ENCODE measurements at places on chromosomes 7 and 10.
A peak's percentile ranks its signal among the peaks of the same experiment; 100 is the strongest.

- no peak for DNase-seq
Observed at GRCh38 chr10:96695366-96695765, 24.9 kb downstream of the PIK3AP1 start.

DNA sequence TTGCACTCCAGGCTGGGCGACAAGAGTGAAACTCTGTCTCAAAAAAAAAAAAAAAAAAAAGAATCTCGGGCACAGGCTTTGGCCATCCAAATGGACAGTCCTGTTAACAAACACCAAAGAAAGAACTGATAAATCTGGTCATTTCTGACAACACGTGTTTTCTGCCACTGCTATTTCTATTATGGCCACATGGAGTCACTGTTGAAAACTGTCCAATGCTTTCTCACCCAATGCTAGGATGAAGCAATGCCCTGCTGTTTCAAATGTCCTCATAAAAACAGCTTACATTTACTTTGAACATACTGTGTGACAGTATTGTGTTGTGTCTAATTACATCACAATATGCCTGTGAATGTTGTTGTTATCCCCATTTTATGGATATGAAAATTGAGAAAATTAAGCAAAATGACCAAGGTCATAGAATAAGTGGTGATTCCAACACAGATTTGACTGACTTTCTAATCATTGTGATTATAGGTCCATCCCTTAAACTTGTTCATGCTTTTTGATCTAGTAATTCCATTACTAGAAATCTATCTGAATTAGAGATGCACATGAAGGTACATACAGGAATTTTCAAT, 19.9 kb upstream of the MAP3K8 start:
- peak; percentile 43 for DNase-seq

GRCh38 chr7:35992436-35992835, 160.6 kb upstream of the EEPD1 start:
- no peak for DNase-seq

DNA sequence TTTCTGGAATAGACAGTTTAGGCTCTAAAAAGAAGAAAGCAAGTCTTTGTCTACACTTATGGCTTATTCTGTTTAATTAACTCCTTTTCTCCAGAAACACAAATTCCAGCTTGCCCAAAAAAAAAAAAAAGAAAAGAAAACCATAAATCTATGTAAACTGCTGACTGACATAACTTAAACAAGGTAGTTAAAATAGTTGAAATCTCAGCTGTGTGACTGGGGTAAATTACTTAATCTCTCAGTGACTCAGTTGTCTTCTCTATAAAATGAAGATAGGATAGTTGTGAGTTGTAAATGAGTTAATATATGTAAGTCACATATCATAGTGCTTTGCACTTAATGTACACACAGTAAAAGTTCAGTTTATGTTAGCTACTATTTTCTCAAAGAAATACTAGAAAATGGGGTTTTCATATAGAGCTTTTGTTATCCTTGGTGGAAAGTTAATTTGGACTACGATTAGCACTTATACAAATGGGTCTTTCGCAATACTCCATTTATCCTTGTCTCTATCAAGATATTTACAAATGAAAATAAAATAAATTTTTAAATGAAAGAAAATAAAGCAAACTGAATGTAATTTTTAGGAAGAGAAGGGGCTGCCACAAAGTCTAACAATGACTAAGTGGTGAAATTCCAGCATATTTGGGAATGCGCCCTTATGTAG, 200.9 kb downstream of the MBL2 start:
- DNase-seq, result no peak

- no peak for DNase-seq
Observed at GRCh38 chr7:125173571-125173970, 243.9 kb upstream of the POT1 start.

DNA sequence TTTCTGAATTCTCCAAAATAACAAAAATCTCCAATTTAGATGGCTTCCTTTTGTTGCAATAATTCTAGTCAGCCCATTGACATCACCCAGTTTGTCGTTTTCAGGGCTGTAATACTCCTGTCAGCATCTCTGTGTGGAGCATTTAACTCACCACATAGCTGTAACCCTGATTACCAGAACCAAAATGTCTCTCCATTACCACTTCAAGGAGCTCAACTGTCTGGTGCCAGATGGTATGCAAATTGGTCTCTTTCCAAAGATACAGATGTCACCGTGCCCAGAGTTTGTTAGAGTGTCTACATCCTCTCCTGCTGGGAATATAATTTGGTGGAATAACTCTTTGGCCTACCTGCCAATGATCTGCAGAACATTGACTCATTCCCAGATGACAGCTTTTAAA, 350.3 kb upstream of the POT1 start:
- no peak for DNase-seq

All from GM06990 (cell line).